ENCODE measurements at places on chromosomes 5 and 9.

DNA sequence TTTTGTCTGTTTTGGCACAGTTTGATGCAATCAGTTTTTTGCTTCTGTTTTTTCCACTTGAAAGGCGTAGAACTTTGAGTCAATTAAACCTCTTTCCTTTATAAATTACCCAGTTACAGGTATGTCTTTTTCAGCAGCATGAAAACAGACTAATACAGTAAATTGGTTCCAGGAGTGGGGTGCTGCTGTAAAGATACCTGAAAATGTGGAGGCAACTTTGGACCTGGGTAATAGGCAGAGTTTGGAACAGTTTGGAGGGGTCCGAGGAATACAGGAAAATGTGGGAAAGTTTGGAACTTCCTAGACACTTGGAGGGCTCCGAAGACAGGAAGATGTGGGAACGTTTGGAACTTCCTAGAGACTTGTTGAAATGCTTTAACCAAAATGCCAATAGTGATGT is 2022.2 kb downstream of the MAT2B start:
- DNase-seq: no peak

GRCh38 chr9:128092199-128092977 is 24.4 kb downstream of the SLC25A25 start:
- DNase-seq: no peak

- DNase-seq: no peak
Observed at GRCh38 chr5:73515232-73515631, 17.0 kb downstream of the BTF3 start.

GRCh38 chr9:14186096-14186495 is 127.8 kb downstream of the NFIB start:
- DNase-seq: no peak

DNA sequence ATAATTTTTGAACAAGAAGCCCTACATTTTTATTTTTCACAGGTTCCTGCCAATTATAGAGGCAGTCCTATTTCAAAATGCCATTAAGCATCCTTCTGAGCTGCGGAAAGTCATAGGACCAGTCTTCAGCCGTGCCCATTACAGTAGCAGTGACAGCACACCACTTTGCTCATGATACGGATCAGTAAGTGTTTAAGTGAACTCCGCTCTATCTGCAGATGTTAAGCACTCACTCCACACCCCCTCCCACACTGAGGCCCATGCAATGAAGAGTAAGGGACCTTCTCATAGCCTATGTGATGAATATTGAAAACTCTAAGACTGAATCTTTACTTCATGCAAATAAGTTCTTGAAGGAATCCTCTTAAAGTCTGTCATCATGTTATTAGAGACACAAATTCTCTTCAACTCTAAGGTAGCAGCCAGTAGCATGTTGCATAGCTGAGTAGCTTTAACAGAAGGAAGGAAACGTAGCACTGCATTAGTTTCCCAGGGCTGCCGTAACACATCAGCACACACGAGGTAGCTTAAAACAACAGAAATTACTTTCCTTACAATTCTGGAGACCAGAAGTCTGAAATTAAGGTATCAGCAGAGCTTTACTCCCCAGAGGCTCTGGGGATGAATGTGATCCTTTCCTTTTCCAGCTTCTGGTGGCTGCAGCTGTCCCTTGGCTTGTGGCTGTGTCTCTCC is 20.3 kb upstream of the TAF11L2 start:
- no peak for DNase-seq

- no peak for DNase-seq
Observed at GRCh38 chr9:17291766-17292165, 156.9 kb downstream of the CNTLN start.

GRCh38 chr9:96051423-96051822 is 175.9 kb downstream of the ERCC6L2 start:
- DNase-seq: no peak

DNA sequence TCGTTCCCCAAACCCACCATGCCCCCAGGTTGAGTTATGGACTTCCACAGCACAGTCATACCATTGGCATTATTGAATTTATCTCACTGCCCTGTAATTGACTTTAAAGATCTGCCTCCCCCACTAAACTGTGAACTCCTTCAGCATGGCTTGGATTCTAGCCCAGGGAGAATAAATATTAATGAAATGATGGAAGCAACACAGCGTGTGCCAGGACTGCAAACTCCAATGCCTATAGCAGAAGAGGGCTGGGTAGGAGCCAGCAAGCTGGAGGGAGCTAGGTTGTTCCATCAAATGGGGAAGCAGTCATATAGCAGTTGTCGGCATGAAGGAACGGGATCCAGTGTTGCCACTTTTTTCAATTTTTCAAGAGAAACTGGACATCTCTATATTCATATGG is 69.0 kb upstream of the MSX2 start:
- DNase-seq: no peak

DNA sequence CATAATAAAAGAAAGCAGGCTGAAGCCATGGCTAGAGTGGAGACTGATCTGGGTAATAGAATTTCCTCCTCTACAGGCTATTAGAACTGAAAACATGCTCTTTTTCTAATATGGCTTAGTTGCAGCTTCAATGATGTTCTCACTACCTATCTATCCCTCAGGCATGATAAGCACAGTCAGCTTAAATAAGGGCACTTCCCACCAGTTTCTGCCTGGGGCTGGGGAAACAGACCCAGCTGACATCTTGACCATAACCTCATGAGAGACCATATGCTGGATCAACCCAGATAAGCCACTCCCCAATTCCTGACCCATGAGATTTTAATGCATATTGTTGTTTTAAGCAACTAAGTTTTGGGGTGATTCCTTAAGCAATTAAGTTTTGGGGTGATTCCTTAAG is 81.2 kb downstream of the ZNF366 start:
- DNase-seq: no peak

GRCh38 chr5:60718166-60718892 is 18.4 kb upstream of the DEPDC1B start:
- DNase-seq: no peak

DNA sequence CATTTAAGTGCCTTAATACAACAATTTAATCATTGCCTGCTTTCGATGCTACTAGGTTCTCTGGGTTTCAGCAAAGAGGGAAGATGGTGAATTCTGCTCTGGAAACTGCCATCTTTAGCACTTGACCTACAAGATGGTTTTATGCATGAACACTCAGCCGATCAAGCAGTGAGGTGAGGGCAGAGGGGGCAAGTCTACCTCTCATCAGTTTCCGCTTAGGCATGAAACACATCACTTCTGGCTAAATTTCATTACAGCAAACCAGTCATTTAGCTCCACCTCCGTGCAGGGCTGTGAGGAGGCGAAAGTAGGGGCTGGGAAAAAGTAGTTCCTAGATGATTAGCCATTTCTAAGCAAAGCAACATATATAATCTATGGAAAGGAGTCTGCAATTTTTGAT is 1018.0 kb downstream of the CDH18 start:
- DNase-seq: no peak

DNA sequence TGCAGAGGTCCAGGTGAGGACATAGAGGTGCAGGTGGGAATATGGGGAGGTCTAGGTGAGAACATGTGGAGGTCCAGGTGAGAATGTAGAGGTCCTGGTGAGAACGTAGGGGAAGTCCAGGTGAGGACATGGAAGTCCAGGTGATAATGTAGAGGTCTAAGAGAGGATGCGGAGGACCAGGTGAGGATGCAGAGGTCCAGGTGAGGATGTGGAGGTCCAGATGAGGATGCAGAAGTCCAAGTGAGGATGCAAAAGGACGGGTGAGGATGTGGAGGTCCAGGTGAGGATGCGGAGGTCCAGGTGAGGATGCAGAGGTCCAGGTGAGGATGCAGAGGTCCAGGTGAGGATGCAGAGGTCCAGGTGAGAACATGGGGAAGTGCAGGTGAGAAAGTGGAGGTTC is 133.8 kb downstream of the MRPL36 start:
- peak; percentile 18 for DNase-seq

GRCh38 chr9:14746626-14747025 is 24.1 kb upstream of the CER1 start:
- no peak for DNase-seq

Measured in psoas muscle (tissue), 8 donors.